Activated CD4-positive, alpha-beta T cell treated with anti-CD3 and anti-CD28 coated beads, Interleukin-2, amount 50 U/mL, for 1 hour (primary cell): ENCODE measurements at places on chromosomes 1 and 21.

DNA sequence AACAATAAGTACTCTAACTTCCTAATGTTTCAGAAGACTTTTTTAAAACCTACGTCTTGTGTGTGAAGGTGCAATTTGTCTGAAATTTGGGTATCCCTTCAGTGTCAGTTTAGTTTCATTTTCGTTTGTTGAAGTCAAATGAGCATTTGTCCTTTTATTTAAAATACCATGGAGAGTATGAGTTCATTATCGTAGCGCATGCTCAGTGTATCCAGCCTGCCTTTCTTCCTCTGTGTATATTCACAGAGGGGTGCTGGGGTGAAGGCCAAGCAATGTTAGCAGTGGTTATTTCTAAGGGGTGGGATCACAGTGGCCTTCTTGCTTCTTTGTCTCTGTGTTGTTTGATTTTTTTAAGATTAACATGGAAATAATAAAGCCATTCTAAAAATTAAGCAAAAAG lies 43.2 kb downstream of the CNN3 start:
- no peak for DNase-seq

GRCh38 chr1:228898582-228898992 lies 163.3 kb downstream of the RHOU start:
- no peak for DNase-seq

DNA sequence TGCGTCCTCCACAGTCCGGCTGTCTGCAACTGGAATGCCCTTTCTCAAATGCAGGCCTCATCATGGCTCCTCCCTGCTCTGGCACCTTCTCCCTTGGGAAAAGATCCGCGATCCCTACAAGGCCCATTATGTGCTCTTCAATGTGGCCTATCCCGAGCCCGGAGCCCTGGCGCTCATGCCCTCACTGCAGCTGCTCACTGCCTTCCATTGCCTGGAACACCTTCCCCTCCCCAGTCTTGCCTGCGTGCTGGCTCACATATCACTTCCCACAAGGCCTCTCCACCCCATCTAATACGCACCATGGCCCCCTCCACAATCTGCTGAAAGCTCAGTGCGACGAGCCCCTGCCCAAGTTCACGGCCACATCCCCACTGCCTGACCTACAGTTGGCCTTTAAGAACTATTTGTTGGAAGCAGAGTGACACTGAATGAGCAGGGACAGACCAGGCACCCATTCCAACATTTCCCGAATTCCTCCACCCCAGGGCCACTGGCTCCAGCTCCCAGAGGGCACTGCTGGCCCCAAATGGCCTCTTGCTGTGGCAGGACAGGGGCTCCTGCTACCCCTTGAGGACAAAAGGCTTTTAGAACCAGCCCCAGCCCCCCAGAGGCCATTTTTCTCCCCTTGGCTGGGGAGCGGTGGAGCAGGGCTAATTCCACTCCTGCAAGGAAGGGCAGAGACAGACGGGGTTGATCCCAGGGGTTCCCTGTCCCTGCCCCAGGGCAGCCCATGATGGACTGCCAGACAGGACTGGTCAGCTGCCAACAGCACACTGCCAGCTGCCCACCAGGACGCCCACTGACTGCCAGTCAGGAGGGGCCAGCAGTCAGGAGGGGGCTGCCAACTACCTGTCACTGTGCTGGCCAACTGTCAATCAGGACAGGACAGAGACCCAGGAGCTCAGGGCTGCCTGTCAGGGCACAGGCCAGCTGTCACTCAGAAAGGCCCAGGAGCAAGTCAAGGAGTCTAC lies 64.8 kb downstream of the DHRS3 start:
- DNase-seq = no peak

- DNase-seq = no peak
Measured at GRCh38 chr1:208347191-208347590, 103.0 kb upstream of the PLXNA2 start.

GRCh38 chr1:208939537-208940085 lies 643.9 kb upstream of the CAMK1G start:
- no peak for DNase-seq

GRCh38 chr1:2411801-2412394 lies 466 bp downstream of the PEX10 start:
- DNase-seq = no peak

- DNase-seq = no peak
Measured at GRCh38 chr1:237756304-237756967, 134.3 kb downstream of the ZP4 start.

GRCh38 chr1:147547065-147547464 lies 5.8 kb downstream of the BCL9 start:
- DNase-seq = no peak
